NT2/D1 (cell line): ENCODE measurements at places on chromosomes 7 and 10.

DNA sequence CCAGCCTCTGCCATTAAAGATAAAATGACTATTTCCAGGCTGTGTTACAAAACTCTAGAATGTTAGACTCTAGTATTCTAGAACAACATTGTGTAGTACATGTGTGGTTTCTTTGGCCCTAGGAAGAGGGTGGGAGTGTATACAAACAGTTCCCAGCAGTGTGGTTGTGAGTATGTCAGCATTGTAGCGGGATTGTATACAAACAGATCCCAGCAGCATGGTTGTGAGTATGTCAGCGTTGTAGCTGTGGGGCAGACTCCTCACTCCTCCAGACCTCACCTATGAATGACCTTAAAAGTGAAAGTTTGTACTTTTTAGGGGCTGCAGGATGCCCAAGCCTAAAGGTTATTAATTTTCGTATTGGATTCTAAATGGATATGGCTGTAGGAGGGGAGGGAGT, 6.9 kb upstream of the ACSL5 start:
- DNase-seq = no peak

GRCh38 chr10:6229746-6230145, 27.0 kb downstream of the PFKFB3 start:
- DNase-seq = no peak

DNA sequence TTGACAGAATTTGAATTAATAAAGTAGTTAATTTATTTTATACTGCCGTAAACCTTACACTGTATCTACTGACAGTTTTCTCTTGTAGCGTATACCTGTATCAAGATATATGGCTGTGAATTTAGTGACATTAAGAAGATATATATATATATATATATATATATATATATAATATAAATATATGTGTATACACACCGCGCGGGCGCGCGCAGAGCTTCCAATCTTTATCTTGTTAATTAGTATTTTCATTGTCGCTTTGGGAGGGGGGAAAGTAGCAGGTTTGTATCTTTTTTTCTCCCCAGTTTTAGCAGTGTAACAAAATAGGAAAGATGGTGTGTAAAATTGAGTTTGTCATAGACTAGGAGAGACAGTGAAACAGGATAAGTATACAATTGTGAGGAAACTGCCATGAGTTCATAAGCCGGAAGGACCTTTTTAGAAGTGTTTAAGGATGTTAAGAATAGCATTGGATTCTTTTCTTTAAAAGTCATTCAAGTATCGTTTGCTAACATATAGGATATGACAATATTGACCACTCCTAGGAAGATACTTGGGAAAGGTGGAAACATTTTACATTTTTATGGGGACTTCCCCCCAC, 2.0 kb downstream of the PLEKHA1 start:
- DNase-seq = no peak

DNA sequence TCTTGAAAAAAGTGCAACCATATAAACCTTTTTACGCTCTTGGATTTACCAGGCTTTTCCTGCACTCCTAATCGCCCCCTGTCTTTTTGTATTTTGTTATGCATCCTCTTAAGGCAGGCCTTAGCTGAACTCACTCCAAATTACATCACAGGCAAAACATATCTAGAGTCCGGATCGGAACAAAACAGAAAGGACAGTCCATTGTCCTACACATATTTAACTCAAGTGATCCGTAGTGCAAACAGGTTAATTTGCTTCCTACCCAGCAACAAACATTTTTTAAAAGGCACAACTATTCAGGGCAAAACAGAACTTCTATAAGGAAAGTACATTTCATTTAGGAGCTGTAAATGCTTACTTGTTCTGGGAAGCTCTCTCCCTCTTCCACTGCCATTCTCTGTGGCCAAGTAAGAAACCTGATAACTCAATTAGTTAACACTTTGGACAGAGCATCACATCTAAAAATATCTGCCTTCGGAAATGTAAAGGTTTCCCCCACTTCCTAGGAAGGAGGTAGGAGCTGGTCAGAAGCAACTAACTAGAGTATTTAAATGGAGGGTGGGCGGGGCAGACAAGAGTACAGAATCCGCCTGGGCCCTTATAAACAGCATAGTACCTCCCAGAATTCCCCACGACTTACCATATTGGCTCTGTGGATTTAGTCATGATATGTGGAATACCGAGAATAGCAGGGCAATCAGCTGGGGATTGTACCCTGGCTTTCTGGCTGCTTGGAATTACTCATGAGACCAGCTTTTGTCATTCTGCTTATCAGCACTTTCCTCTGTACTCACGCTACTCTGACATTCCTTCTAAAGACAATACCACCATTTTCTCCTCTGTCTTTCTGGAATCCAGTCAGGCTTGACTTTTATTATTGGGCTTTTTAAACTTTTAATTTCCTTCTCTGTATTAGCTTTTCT, 89.5 kb downstream of the ANK3 start:
- peak; percentile 43 for DNase-seq

GRCh38 chr7:150631084-150631826, 930 bp downstream of the GIMAP6 start:
- DNase-seq = no peak

GRCh38 chr10:132537684-132538001, at the start of gene INPP5A:
Gene INPP5A (plus strand): TSS chr10:132537787. CDS start chr10:132538097, 310 bp downstream.
- no peak for DNase-seq

GRCh38 chr10:5968681-5969453, 8.5 kb downstream of the IL15RA start:
- DNase-seq = no peak

GRCh38 chr7:77349141-77349540, 67.0 kb downstream of the GSAP start:
- DNase-seq = peak; percentile 16

- DNase-seq = no peak
These were observed 475.3 kb downstream of the PLXNA4 start for GRCh38 chr7:132100981-132101380.

- DNase-seq = no peak
These were observed 7.6 kb downstream of the HACD1 start for GRCh38 chr10:17609523-17610079.

DNA sequence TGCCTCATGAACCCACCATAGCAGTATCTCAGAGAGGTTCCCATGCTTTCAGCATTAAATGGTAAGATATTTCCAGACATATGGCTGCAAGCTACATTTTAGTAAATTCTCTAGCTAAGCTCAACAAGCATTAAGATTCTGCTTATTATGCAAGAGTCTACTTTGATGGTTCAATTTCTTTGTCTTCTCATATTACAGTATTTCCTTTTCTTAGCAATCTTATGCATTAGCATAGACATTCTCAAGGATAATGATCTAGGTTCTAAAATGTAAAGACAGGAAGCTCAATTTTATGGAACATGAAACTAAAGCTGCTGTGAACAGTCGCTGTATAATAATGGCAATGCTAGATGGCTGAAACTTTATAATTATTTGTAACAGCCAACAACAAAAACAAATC, 39.2 kb downstream of the MEOX2 start:
- no peak for DNase-seq

DNA sequence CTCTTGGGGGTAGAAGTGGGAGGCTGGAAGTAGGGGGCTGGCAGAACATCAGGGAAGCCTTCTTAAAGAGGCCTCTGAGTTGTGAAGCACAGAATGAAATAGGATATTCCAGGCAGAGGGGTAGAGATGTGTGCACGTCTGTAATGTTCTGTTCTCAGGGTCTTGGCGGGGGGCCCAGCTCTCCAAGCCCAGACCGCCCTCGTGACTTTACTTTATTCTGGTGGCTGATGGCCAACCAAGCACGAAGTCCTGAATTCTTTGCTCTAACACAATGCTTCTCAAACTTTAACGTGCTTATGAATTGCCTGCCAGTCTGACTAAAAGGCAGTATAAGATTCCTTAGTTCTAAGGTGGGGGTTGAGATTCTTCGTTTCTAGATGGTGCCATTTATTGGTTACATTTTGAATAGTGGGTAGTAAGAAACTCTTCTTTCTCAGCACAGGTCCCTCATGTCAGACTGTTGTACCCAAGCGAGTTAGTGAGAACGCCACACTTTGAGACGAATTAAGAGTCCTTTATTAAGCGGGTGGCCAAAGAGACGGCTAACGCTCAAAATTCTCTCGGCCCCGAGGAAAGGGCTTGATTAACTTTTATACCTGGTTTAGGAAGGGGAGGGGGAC, 8.2 kb downstream of the PRXL2A start:
- DNase-seq = no peak

GRCh38 chr7:1912593-1913465, 242.8 kb downstream of the ELFN1 start:
- DNase-seq = no peak

DNA sequence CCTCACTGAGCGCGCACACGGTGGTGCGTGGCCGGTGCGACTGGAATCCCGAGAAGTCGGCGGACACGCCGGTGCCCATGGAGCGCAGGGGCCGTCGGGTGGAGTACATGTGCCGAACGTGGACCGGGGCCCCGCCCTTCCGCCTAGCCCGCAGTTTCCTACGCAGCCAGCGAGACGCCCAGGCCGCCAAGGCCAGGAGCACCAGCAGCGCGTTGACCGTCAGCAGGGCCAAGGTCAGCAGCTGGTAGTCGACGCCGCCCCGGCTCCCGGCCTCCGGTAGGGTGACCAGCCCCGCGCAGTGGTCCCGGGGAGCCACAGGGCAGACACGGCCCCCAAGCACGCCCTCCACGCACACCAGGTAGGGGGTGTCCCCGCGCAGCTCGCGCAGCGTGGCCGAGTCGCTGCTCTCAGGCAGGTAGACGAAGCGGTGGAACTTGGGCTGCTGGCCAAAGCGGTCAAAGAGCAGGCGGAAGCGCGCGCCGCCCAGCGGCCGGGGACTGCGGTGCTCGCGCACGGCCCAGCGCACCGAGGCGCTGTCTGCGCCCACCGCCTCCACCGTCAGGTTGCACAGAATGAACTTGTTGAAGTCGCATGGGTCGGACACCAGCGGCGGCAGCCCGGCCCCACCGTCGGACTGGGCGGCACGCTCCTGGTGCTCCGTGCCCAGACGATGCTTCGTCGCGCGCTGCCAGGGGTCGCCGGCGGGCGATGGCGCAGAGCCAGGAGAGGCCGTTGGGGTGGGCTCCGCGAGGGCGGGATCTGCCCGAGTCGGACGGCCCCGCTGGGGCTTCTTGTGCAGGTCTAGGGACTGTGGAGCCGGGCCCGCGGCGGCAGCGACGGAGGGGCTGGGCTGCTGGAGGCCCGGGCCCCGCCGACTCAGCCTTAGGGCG, 2.2 kb downstream of the TRIL start:
- no peak for DNase-seq

DNA sequence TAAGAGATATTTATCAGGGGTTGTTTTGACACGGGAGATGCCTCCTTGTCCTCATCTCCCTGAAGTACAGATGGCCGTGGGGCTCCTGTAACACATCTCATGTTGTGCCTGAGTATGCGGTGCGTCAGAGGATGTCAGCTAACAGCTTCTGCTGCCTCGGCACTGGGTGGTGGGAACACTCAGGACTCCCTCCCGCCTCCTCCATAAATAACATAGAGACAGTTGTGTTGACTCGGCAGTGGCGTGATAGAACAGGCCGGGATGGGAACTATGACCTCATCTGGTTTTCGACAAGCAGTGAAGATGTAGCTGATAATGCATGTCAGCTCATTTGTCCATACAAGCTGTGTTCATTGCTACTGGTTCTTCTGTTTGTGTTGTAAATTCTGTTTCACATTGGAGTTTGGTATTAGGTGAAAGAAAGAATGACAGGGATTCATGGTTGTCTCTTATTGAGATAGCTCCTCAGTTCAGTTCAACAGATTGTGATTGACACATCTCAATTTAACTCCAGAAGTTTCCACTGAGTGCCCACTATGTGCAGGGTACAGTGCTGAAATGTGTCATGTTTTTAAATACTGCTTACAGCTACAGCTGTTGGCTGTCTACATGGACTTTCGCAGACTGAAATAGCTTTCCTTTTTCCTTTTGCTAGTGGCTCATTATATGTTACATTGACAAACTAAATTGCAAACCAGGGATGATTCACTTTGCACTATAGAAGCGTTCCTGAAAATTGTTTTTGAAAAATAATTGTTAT, 87.4 kb downstream of the CHN2 start:
- no peak for DNase-seq

DNA sequence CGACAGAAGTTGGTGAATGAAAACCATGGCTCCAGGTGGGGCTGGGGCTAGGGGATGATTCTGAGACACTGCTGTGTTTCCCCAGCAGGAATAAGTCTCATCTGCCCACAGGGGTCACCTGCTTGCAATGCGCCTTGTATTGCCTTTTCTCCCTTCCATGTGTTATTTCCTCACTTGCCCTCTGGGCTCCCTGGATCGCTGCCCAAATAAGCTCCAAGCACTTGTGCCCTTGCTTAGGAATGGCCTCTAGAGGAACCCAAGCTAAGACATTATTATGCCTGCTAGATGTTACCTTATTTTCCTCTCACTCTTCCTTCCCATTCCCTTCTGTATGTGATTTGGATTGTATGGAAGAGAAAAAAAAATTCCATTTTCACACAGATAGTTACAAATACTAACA, 24.8 kb upstream of the PLPP4 start:
- no peak for DNase-seq

DNA sequence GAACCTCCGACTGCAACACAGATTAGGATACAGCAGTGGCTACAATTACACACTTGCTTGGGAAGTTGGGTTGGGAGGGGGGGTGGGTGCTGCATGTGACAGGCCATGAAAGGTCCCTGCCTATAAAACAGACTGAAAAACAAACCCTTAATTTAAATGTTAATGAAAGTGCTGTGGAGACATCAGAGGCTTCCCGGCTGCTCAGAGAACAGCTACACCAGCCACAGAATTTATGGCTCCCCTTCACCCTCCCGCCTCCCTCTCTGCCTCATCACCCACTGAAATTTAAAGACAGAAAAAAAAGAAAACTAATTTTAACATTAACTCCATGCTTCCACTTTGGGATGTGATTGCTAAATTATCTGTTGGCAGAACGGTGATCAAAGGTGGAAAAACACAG, 34.7 kb downstream of the FBXW4 start:
- DNase-seq = peak; percentile 35

- no peak for DNase-seq
These were observed 61.6 kb downstream of the GTF2IRD1 start for GRCh38 chr7:74515276-74515675.

GRCh38 chr7:70539205-70539604, 592.7 kb upstream of the GALNT17 start:
- no peak for DNase-seq

DNA sequence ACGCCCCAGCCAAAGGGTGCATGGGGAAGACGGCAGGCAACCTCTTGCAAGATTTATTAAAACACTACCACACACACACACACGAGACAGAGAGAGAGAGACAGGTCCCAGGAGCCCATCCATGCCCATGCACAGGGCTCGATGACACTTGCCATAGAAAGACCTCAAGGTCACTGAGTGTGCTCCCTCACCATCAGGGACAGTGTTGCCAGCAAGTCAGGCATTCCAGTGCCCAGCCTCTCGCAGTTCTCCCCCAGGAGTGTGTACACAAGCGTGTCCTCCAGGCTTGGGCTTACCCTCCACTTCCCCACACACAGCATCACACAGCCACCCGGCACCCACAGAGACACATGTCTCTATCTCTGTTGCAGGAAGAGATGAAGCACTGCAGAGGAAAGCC, 46.8 kb upstream of the SLF2 start:
- DNase-seq = no peak

- DNase-seq = no peak
These were observed 5.7 kb downstream of the PSMG3 start for GRCh38 chr7:1563981-1564602.

GRCh38 chr7:143504215-143504936, 26.7 kb downstream of the TAS2R41 start:
- DNase-seq = no peak

- no peak for DNase-seq
These were observed 1612.4 kb upstream of the LRRTM3 start for GRCh38 chr10:65313406-65313805.
